ENCODE measurements at places on chromosomes 11 and 22.
A peak's percentile ranks its signal among the peaks of the same experiment; 100 is the strongest.

DNA sequence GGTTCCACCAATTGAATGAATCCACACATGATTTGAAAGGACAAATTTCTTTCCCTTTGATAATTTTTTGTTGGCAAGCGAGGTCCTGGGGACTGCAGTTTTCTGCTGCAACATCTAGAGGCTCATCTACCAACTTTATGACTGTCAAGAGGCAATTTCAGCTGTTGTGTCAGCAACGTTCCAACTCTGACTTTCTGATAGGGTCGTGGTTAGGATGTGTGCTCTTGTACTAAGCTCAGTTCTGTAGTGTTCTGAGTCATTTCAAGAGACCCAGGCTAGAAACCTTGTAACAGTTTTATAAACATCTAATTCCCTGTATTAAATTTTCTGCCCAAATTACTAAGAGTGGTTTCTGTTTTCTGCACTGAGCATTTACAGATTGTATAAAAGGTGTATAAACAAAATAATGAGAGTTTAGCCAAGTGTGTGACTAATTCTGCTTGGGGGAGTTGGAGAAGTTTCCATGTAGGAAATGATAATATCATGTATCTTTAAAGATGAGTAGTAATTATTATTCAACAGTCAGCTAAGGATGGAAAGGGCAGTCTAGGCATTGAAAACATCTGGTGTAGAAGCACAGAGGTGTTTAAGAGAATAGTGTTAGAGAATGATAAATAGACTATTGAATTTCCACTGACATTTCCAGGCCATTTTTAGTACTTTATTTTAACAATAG is 72.2 kb downstream of the RBMXL2 start:
- DNase-seq, result no peak

- DNase-seq, result no peak
Observed at GRCh38 chr22:34236527-34236926, 316.3 kb upstream of the LARGE1 start.

DNA sequence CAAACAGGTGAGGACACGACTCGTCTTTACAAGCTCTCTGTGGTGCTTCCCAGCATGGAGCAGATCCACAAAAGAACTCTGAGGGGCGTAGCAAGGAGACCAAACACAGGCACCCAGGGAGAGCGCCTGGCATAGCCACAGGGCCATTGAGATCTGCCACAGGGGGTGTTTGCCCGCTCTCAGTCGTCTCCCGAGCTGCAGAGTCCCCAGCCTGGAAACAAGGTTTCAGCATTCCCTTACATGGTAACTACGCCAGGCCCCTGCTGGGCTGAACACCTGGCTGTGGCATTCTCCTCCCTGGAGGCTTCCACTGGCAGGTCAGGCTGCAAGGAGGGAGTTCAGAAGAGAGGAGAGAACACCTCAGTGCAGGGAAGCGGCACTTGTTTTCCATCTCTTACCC is 962.1 kb downstream of the NTM start:
- DNase-seq, result no peak

GRCh38 chr11:60947700-60948099 is 4.3 kb downstream of the SLC15A3 start:
- DNase-seq, result no peak

DNA sequence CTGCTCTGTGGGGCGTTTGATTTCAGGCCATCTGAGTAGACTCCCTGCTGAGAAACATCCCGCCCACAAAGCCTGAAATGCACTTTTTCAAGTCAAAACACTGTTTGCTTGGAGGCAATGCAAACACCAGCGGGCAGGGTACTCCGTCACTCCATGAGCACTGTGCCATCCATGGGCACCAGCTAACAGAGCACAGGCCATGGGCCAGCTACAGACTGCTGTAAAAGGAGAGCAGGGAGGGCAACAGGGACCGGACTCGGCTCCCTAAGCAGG is 16.6 kb upstream of the EFCAB6 start:
- DNase-seq, result no peak

GRCh38 chr11:68146010-68146540 is 24.9 kb upstream of the CHKA start:
- DNase-seq, result no peak

GRCh38 chr22:47082505-47082904 is 320.1 kb downstream of the TBC1D22A start:
- no peak for DNase-seq

- DNase-seq, result no peak
Observed at GRCh38 chr11:112880495-112880894, 80.7 kb upstream of the NCAM1 start.

DNA sequence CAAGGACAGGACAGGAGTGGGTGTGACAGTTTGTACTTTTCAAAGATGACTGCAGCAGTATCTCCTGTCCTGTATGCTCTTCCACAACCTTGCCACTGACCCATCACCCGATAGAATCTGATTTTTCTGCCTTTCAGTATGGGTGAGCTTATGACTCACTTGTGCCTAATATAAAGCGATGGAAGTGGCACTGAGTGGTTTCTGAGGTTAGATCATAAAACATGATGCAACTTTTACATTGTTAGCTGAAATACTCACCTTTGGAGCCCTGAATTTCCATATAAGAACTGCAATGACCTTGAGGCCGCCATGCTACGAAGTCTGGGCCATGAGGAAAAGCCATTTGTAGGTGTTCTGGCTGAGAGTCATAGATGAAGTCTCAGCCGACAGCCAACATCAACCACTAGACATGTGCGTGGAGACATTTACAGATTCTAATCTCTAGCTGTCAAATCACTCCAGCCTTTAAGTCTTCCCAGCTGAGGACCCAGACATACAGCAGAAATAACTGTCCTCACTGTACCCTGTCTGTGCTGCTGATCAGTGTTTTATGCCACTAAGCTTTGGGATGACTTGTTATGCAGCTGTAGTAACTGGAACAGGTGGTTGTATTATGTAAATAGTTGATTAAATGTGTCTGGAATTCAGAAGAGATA is 105.9 kb upstream of the ARHGAP20 start:
- DNase-seq, result peak; percentile 30

GRCh38 chr11:30131535-30131934 is 99.3 kb upstream of the FSHB start:
- peak; percentile 19 for DNase-seq

DNA sequence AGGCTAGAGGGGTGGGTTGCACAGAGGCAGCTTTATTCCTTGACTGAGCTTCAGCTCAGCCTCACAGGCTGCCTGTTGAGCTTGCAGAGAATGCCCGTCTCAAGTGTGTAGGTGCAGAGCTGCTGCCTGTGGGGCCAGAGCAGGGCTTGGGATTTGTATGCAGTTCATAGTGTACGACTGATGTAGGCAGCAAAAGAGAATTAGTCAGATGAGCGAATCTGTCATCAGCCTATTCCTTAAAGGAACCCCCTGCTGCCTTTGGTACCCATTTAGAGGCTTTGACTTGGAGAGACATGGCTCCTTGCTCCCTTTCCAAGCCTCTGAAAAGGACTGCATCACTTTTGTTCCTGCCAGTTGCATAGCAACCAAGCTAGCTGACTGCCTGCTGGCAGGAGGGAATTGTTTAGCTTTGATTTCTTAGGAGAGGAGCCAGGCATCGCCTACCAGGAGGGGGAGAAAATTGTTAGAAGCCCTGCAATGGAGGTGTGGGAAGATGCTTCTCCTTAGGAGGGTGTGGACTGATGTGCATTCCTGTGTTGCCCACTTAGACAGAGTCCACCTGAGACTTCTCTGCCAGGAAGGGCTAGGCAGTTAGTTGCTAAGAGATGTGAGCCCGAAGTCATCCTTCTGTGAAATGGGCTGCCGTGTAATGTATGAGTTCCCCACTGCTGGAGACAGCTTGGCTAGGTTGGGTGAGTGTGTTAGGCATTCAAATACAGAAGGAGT is 10.9 kb downstream of the ACO2 start:
- DNase-seq, result peak; percentile 68

DNA sequence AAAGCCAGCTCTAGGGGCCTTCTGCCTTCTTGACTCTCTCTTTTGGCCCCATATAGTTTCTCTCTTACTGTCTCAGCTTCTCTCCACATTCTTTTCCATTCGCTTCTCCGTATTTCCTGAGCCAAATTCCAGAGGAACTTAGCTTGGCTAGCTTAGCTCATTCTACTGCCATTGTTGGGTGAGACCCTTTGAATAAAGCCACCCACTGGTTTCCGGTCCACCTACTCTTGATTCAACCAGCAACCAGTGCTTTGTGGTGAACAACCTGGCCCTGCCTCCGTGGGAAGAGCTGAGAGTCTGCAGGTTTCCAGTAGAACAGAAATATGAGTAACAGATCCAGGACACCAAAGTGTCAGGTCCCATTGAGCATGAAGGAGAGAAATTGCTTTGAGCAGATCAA is 81.3 kb upstream of the ARHGAP20 start:
- DNase-seq, result no peak

DNA sequence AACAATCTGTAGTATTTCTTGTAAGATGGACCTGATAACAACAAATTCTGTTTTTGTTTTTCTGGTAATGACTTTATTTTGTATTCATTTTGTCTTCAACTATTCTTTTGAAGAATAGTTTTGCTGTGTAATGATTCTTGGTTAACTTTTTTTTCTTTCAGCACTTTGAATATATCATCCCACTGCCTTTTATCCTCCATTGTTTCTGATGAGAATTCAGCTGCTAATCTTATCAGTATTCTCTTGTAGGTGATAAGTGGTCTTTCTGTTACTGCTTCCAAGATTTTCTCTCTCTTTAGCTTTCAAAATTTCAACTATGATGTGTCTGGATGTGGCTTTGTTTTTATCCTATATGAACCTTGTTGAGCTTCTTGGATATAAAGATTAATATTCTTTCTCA is 21.5 kb downstream of the GALNT18 start:
- no peak for DNase-seq

GRCh38 chr11:5336331-5336730 is 7.0 kb downstream of the OR51B5 start:
- DNase-seq, result no peak

DNA sequence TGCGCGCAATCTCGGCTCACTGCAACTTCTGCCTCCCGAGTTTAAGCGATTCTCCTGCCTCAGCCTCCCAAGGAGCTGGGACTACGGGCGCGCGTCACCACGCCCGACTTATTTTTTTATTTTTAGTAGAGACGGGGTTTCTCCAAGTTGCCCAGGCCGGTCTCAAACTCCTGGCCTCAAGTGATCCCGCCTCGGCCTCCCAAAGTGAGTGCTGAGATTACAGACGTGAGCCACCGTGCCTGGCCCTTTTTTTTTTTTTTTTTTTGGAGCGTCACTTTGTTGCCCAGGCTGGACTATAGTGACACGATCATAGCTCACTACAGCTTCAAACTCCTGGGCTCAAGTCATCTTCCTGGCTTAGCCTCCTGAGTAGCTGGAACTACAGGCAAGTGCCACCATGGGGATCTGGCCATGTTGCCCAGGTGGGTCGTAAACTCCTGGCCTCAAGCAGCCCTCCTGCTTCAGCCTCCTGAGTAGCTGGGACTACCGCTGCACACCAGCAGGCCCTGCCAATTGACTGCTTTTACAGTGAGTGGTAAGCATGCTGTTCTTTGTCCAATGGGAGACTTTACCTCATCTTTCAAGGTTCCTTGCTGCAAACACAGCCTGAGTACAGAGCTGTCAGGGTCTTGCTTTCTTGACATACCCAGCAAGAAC is 600 bp upstream of the CENPM start:
- no peak for DNase-seq

- DNase-seq, result peak; percentile 70
Observed at GRCh38 chr11:106770489-106771085, 247.7 kb downstream of the GUCY1A2 start.

- DNase-seq, result no peak
Observed at GRCh38 chr11:63986932-63987513, 785 bp downstream of the OTUB1 start.

DNA sequence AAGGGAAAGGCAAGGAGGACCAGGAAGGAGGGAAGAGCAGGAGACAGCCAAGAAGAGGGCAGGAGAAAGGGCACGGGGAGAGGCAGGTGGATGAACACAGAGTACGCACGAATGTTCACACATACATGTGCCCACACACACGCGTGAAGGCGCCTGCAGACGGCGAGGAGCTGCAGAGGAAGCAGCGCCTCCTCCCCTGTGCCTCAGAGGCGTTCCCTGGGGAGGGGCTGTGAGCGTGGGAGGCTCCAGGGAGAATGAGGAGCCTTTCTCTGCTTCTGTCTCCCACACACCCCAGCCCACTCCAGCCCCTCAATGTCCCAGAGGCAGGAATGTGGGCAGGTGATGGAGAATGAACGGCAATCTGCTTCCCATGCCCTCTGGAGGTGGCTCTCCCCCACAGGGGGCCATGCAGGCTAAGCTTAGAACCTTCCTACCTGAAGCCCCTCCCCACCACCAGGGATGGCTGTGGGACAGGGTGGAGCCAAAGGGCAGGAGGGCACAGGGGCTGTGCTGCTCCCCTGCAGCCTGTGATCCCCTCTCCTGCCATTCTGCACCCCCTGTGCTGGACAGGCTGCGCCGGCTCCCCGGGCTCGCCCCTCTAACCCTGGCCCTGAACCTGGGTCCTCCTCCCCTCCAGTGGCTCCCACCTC is 25.3 kb downstream of the PPM1F start:
- DNase-seq, result no peak

DNA sequence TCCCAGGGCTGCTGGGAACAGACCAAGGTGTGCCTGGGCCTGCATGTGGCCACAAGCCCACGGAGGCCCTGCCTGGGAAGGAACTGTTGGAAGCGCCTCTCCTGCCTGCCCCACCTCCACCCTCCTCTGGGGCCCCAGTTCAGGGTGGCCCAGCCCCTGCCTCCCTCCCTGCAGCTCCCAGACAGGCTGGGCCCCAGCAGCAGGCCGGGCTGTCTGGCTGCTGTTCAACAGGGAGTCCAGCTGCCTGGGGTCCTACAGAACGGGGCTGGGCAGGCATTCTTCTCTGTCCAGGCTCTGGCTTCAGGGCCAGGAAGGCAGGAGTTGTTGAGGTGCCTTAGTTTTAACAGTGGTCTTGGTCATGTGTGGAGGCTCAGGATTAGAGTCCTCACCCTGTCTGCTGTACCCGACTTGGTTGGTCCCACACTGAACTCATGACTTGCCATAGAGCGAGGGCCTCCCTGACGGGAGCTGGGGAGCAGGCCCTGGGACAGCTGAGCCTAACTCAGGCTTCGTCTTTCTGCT is 11.8 kb downstream of the PRDM11 start:
- DNase-seq, result peak; percentile 69

DNA sequence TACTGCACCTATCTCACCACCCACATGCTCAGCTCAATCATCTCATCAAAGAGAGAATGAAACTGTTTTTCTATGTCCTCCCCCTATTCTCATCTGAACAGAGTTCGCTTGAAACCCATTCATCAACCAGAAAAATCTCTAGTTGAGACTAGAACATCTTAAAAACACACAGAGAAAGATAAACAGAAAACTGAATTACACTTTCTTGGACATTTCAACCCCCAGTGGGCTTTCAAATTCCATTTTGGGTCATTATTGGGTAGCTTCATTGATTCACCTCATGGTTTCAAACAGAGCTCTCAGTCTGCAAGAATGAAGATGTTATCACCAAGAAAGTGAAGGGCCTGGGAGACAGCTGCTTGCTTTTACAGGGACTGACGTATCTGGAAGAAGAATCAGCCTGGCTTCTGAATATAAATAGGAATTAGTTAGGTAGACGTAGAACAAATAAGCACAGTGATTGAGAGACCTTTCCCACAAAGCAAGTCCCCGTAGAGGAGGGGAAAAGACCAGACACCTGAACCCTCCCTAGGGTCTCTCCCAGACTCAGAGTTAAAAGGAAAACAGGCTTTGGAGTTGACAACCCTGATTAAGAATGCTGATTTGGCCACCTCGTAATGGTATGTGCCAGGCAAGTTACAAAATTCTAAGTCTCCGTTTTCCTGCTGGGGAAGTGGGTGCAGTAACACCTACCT is 155.7 kb downstream of the BBOX1 start:
- no peak for DNase-seq

- DNase-seq, result peak; percentile 52
Observed at GRCh38 chr11:75365711-75366181, 14.3 kb upstream of the ARRB1 start.

Data from adipocyte (in vitro differentiated cells).